ENCODE measurements at places on chromosomes 6 and 20.
A peak's percentile ranks its signal among the peaks of the same experiment; 100 is the strongest.

DNA sequence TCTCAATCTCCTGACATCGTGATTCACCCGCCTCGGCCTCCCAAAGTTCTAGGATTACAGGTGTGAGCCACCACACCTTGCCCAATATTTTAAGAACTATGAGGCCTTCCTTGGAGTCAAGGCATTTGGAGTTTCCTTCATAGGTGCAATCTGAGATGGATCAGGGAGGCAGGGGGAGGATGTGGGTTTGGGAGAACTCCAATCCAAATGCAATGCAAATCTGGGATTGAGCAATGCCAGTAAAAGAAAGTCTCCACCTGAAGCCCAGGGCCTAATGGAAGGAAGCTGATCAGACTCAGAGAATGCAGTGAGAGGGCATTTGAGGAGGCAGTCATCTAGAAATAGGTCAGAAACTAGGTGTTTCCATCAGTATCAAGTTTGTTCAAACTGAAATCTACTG is 21.2 kb downstream of the RSPH3 start:
- peak; percentile 35 for DNase-seq

DNA sequence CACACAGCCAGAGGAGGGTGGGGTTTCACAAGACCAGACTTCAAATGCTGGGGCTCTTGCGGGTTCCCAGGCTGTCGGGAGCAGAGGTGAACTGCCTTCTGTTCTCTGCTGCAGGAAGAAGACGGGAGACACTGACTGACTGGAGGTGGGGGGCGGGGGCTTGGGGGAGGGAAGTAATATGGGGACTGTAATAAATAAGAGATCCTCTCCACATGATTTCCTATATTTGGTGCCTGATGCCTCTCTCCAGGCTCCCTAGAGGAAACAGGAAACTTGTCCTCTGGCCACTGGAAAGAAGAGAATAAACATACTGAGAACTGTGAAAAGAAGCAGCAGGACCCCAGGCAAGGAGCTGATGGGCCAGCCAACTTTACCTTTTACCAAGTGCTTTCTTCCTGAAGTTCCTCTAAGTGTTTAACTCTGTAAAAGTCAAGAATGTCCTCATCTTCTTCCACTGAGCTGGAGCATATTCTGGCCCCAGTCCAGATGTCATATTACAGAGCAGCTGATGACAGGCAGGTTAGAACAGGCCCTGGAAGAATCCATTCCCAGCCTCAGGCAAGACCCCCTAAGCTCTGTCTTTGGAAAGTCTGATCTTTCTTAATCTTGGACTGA is 33.2 kb upstream of the ADGRF5 start:
- no peak for DNase-seq

- DNase-seq = no peak
Observed at GRCh38 chr6:137122612-137123011, 50.8 kb downstream of the IL22RA2 start.

GRCh38 chr20:35849706-35850105 is 77.9 kb downstream of the PHF20 start:
- DNase-seq = peak; percentile 19

DNA sequence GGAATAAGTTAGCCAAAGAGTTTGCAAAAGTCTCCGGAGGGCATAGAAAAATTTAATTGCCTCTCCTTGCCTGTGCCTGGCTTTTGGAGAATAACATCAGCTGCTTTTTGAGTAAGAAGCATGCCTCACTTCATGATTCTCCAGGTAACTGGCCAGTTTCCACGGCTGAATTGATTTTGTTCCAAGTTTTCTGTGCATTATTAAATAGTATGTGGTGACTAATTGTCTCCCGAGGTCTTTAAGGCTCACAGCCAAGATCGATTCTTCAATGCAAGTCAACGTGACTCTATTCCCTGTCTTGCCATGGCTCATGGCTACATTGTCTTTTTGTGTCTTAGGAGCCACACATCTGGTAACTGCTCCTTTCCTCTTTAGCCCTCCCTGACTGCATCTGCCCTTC is 54.2 kb downstream of the CNR1 start:
- DNase-seq = no peak

DNA sequence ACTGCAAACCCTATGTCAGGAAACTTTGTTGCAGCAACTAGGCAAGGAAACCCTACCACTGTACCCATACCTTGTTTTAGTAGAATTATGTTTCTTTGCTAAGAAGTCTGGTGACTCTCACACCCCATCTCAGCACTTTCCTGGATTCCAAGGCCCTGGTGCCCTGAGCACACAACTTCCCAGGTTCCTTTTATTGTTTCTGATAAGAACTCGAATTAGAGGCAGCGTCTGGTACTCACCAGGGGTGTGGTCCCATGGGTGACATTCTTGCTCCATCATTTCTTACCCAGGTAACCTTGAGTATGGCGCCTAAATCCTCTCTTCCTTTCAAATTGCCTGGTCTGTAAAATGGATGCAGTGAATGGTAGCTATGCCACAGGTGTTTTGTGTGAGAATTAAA is 34.1 kb downstream of the MYB start:
- no peak for DNase-seq

DNA sequence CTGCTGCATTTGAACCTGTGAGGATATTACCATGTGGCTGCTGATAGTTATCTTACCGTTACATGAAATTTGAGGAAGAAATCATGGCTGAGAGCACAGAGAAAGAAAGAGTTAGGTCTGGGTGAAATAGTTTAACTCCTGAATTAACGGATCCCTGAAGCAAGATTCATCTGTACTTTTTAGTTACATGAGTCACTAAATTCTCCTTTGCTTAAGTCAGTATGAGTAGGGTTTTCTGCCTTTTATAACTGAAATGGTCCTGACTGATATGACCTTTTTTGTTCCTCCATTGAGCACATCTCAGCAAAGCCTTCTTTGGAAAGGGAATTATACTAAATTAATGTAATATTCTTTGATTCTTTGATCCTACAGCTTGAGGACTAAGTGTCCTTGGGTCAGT is 333.3 kb upstream of the ZFP64 start:
- DNase-seq = no peak

Measured in adipocyte (in vitro differentiated cells).